Activated B cell treated with CpG ODN at 0.5 μM for 24 hours (primary cell): ENCODE measurements at places on chromosomes 1 and 21.
A peak's percentile ranks its signal among the peaks of the same experiment; 100 is the strongest.

DNA sequence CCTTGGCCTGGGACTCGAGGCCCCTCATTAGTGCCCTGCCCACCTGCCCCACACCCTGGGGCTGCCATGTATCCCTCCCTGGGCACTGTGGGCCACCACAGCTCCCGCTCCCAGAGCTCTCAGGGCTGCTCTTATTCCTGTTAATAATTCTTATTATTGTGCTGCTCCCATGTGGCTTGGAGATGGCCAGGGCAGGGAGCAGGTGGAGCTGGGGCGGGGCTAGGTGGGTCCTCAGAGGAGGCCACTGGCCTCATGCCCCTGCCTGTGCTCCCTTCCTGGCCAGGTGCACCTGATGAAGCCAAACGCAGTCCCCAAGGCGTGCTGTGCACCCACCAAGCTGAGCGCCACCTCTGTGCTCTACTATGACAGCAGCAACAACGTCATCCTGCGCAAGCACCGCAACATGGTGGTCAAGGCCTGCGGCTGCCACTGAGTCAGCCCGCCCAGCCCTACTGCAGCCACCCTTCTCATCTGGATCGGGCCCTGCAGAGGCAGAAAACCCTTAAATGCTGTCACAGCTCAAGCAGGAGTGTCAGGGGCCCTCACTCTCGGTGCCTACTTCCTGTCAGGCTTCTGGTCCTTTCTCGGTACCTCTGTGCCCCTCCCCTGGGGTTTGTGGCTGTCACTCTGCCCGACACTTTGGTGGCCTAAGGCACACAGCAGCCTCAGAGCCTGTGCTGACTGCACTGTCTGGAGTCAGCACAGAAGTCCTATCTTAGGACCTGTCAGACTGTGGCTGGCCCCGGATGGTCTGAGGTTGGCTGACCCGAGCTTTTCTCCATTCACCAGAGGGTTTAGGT is 34.1 kb downstream of the BMP8A start:
- peak; percentile 73 for DNase-seq
- H3K4me3 ChIP-seq = peak overlapping the region; percentile 64
- peaks cover 18% of the 10 kb centered on the region for H3K36me3 ChIP-seq
- peaks cover 32% of the 10 kb centered on the region for H3K4me1 ChIP-seq
- no peaks in the 10 kb centered on the region for H3K27me3 ChIP-seq

DNA sequence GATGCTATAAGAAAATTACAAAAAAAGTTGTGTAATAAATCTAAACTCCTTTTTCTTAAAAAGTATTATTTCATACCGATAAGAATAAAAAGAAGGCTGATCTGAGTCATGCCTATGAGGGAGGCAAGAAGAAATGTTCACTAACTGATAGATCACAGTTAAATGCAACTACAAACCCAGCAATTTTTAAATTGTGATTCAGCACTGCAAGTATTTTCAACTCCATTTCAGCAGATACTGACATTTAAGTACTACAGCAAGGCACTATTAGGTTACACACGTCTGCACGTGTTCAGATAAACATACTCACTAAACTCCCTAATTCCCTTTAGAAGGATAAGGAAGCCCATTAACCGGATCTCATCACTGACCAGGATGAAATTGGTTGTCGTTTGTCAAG is 213.3 kb upstream of the ZRANB2 start:
- H3K4me3 ChIP-seq = no peak overlapping the region
- no peaks in the 10 kb centered on the region for H3K27me3 ChIP-seq
- no peaks in the 10 kb centered on the region for H3K4me1 ChIP-seq
- no peaks in the 10 kb centered on the region for H3K36me3 ChIP-seq

GRCh38 chr1:44596511-44596910 is 77.8 kb downstream of the TMEM53 start:
- H3K27ac ChIP-seq = no peak overlapping the region
- no peak overlapping the region for H3K4me3 ChIP-seq
- no peaks in the 10 kb centered on the region for H3K4me1 ChIP-seq
- H3K36me3 ChIP-seq = no peaks in the 10 kb centered on the region

- H3K27me3 ChIP-seq = no peaks in the 10 kb centered on the region
- peaks cover 9% of the 10 kb centered on the region for H3K4me1 ChIP-seq
- DNase-seq = no peak
- H3K27ac ChIP-seq = no peak overlapping the region
- peaks cover 18% of the 10 kb centered on the region for H3K36me3 ChIP-seq
Observed at GRCh38 chr1:155608888-155609225, 1.2 kb upstream of the MSTO1 start.

DNA sequence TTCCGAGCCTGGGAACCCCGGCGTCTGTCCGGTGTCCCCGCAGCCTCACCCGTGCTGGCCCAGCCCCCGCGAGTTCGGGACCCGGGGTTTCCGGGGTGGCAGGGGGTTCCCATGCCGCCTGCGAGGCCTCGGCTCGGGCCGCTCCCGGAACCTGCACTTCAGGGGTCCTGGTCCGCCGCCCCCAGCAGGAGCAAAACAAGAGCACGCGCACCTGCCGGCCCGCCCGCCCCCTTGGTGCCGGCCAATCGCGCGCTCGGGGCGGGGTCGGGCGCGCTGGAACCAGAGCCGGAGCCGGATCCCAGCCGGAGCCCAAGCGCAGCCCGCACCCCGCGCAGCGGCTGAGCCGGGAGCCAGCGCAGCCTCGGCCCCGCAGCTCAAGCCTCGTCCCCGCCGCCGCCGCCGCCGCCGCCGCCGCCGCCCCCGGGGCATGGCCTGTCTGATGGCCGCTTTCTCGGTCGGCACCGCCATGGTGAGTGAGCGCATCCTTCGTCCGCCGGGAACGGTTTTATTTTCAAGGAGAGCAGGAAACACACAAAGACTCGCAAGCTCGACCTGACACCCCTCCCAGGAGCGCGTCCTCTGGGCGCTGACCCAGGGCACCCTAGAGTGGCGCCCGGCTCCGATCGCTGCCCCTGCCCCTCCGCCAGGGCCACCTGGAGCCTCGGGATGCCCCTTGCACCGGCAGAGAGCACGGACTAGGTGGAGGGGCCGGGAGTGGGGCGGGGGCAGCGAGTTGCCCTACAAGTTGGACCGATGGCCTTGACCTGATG is at the start of gene ABCG1:
ABCG1 (plus strand) TSS at position 305 of the 770 bp plus-strand sequence; CDS start at position 428, 123 bp downstream.
- H3K4me3 ChIP-seq = peak within 1 kb of the TSS; percentile 87
- H3K4me1 ChIP-seq = peaks cover 39% of the 10 kb centered on the region
- peak within 1 kb of the TSS; percentile 73 for H3K27ac ChIP-seq
- peak; percentile 53 for DNase-seq

GRCh38 chr1:178277793-178278530 is 184.1 kb downstream of the RASAL2 start:
- no peak overlapping the region for H3K4me3 ChIP-seq
- no peak overlapping the region for H3K27ac ChIP-seq
- H3K36me3 ChIP-seq = no peaks in the 10 kb centered on the region
- DNase-seq = no peak
- H3K27me3 ChIP-seq = peaks cover 3% of the 10 kb centered on the region

GRCh38 chr1:215599418-215600074 is 32.4 kb downstream of the KCTD3 start:
- no peak overlapping the region for H3K27ac ChIP-seq
- no peaks in the 10 kb centered on the region for H3K4me1 ChIP-seq
- no peaks in the 10 kb centered on the region for H3K36me3 ChIP-seq
- no peak overlapping the region for H3K4me3 ChIP-seq
- no peaks in the 10 kb centered on the region for H3K27me3 ChIP-seq

DNA sequence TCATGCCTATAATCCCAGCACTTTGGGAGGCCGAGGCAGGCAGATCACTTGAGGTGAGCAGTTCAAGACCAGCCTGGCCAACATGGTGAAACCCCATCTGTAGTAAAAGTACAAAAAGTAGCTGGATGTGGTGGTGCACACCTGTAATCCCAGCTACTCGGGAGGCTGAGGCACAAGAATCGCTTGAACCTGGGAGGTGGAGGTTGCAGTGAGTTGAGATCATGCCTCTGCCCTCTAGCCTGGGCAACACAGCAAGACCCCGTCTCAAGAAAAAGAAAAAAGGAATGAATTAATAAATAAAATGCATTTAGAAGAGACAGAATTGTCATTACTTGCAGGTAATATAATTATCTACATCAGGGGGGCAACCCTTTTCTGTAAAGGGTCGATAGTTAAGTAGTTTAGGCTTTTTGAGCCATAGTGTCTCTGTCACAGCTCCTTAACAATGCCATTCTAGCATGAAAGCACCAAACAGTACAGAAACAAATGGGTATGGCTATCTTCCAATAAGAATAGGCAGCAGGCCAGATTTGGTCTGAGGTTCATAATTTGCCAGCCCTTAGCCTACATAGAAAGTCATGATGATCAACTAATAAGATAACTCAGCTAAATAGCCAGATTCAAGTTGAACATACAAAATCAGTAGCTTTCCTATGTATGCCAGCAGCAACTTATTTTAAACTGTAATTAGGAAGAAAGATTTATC is 56.8 kb downstream of the RPRD2 start:
- H3K4me1 ChIP-seq = peaks cover 9% of the 10 kb centered on the region
- peaks cover 39% of the 10 kb centered on the region for H3K36me3 ChIP-seq
- no peak for DNase-seq
- no peaks in the 10 kb centered on the region for H3K27me3 ChIP-seq
- no peak overlapping the region for H3K4me3 ChIP-seq
- no peak overlapping the region for H3K27ac ChIP-seq
